ENCODE measurements at places on chromosomes 11 and 22. TPM values are rescaled to one million over a fixed set of nuclear protein-coding genes. Genes with fewer than 3 reads are reported as not detected.

GRCh38 chr22:42913874-42914510 is 56.9 kb upstream of the ARFGAP3 start:
- no peak overlapping the region for H3K27ac ChIP-seq
- no peaks in the 10 kb centered on the region for H3K27me3 ChIP-seq
- H3K4me1 ChIP-seq: no peaks in the 10 kb centered on the region
- no peaks in the 10 kb centered on the region for H3K36me3 ChIP-seq
- no peak for DNase-seq
- H3K4me3 ChIP-seq: no peak overlapping the region

- H3K27me3 ChIP-seq: no peaks in the 10 kb centered on the region
- no peaks in the 10 kb centered on the region for H3K36me3 ChIP-seq
- DNase-seq: no peak
These were observed 19.2 kb upstream of the PPARA start for GRCh38 chr22:46131151-46131587.

DNA sequence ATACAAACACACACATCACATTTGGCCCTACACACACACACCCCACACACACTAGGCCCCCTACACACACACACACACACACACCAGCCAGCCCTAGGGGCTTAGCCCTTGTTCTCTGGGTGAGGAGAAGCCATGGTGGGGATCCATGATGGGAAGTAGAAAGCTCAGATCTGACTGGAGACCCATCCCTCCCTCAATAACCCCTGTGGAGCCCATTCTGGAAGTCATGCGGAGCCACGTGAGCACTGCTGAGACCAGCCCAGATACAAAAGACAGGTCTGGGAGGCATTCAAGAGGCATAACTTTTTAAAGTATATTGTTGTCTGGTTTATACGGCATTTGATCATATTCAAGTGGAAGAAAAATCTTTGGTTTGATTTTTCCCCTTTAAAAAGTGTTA is 448.5 kb downstream of the SOX6 start:
- H3K36me3 ChIP-seq: no peaks in the 10 kb centered on the region
- H3K4me1 ChIP-seq: no peaks in the 10 kb centered on the region
- no peak overlapping the region for H3K27ac ChIP-seq
- no peak overlapping the region for H3K4me3 ChIP-seq
- no peaks in the 10 kb centered on the region for H3K27me3 ChIP-seq

- DNase-seq: no peak
- H3K4me1 ChIP-seq: no peaks in the 10 kb centered on the region
- H3K4me3 ChIP-seq: no peak overlapping the region
- no peak overlapping the region for H3K27ac ChIP-seq
- no peaks in the 10 kb centered on the region for H3K36me3 ChIP-seq
These were observed 266.1 kb downstream of the RAB38 start for GRCh38 chr11:87909178-87909577.

DNA sequence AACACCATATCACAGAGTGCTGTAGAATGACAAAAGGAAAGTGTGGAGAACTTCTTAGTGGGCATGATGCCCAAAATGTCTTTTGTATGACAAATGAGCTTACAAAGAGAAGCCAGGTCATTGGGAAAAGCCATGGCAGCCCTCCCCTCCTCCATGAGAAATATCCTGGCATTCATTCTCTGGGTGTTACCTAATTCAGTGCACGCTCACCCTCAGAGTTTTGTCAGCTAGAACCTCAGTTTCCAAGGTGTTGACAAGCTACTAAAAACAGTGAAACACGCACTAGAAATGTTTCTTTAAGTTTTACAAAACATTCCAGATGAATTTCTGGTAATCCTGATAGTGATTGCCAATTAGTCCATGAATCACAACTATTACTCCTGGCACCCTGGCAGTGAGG is 105.4 kb upstream of the FSHB start:
- H3K27me3 ChIP-seq: no peaks in the 10 kb centered on the region
- H3K4me1 ChIP-seq: no peaks in the 10 kb centered on the region
- no peak overlapping the region for H3K27ac ChIP-seq
- no peaks in the 10 kb centered on the region for H3K36me3 ChIP-seq
- DNase-seq: no peak
- no peak overlapping the region for H3K4me3 ChIP-seq

GRCh38 chr11:120324932-120325810 is at the start of gene TLCD5:
TSS of gene TLCD5 (plus strand) at chr11:120325299. CDS start at chr11:120327442, 2,143 bp downstream.
- peak; percentile 72 for DNase-seq
- peak within 1 kb of the TSS; percentile 99 for H3K27ac ChIP-seq
- H3K4me3 ChIP-seq: peak within 1 kb of the TSS; percentile 79
- H3K4me1 ChIP-seq: no peaks in the 10 kb centered on the region

DNA sequence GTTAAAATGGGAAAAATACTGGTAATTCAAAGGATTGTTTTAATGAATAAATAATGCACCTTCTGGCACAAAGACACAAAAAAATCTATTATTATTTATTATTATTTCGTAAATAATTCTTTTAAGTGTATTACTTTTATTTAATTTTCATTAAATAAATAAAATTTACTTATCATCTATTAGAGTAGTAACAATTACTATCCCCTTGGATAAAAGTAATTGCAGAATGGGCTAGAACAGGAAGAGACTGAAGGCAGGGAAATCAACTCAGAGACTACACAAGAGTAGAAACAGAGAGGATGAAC is 23.0 kb downstream of the OR8B12 start:
- no peak overlapping the region for H3K4me3 ChIP-seq
- H3K27me3 ChIP-seq: no peaks in the 10 kb centered on the region
- H3K36me3 ChIP-seq: no peaks in the 10 kb centered on the region
- no peak for DNase-seq

- no peak for DNase-seq
- H3K27ac ChIP-seq: no peak overlapping the region
- no peaks in the 10 kb centered on the region for H3K27me3 ChIP-seq
- no peaks in the 10 kb centered on the region for H3K36me3 ChIP-seq
- no peaks in the 10 kb centered on the region for H3K4me1 ChIP-seq
- no peak overlapping the region for H3K4me3 ChIP-seq
These were observed 61.3 kb downstream of the DENND5A start for GRCh38 chr11:9203691-9204311.

DNA sequence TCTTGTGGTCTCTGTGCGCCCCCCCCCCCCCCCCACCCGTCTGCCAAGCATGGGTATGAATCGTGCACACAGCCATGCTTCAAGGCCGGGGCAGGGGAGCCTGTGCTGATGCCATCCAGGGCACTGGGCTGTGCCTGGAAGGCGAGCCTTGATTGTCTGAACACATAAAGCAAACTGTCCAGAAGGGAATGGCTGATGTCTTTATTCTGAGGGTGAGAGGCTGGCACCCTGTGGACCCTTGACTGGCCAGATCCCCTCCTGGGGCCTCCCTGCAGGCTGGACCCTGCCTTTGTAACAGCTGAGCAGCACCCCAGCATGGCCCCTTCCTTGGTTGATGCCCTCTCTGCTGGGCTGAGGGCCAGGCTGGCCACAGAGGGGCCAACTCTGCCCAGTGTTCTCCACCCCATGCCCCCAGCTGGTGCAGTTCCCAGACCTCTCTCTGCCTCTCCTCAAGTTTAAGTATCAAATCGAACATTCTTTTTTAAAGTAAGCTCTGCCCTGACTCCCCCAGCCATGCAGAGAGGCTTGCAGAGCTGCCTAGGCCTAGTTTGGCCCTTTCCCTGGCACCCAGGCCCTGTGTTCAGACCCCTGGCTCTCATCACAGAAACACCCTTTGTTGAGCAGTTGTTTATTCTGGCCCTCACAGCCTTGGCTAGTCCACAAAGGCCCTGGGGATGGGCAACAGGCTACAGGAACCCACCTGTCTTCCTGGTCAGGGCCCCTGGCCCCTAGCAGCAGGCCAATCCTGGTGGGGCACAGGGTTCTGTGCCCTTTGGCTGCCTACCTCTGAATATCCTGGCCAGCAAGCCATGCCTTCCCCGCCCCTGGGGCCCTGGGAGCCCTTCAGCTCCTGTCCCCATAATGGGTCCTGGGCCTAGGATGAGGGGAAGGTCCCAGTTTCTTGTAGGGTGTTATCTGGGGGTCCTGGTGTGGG is 3.9 kb upstream of the RANBP1 start:
- peaks cover 5% of the 10 kb centered on the region for H3K4me1 ChIP-seq
- peaks cover 12% of the 10 kb centered on the region for H3K36me3 ChIP-seq
- H3K27me3 ChIP-seq: no peaks in the 10 kb centered on the region
- H3K4me3 ChIP-seq: no peak overlapping the region

GRCh38 chr22:23709107-23709506 is 18.3 kb downstream of the RGL4 start:
- no peak overlapping the region for H3K27ac ChIP-seq
- no peak for DNase-seq

DNA sequence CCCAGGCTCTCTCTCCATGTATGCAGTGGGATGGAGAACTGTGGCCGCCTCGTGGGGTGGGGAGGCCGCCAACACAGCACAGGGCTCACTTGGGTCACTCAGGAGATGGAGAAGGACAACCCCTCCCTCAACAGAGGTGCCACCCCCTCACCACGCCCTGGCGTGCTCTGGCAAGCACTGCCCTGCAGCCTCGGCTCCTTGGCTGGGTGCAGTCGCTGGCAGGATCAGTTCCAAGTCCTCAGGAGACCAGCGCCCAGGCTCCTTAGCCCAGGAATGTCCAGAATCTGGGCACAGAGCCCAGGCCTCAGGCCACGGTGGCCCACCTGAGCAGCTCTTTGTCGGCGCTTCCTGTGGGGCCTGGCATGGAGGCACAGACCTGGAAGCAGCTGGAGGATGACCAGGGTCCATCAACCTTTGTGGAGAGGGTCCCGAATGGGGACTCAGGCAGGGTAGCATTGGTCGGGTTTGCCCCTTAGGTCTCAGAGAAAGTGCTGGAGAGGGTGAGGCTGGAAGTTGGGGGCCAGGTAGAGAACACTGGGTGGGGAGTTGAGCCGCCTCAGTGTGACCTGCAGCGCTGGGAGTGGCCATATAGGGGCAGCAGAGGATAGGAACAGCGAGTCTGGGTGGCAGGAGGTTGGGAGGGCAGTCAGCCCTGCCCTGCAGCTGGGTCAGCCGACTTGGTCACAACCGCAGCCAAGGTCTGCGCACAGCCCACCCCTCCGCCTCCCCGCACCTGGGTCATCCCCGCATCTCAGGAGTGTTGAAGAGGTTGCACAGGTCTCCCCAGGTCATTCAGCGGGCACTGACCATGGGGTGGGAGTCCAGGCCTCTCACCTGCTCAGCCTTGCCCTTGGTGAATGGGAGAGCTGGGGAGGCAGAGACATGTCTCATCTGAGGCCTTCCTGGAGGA is 8.2 kb downstream of the SUSD2 start:
- DNase-seq: peak; percentile 81
- no peaks in the 10 kb centered on the region for H3K36me3 ChIP-seq
- peaks cover 19% of the 10 kb centered on the region for H3K4me1 ChIP-seq

DNA sequence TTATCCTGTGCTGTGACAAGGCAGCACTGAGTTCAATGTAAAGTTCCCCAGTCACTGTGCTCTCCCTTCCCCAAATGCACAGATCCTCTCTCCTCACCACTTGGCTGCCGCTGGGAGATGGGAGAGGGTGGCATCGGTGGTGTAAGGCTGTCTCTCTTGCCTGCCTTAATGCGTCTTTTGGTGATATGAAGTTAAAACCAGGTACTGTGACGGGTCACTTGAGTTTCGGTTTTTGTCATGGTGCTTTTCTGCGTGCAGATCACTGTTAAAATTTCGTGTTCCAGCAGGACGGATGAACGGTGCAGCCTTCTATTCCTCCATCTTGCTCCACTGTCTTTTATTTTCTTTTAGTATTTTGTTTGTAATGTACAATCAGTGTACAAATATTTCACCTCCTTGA is 18.6 kb downstream of the GLB1L2 start:
- H3K27me3 ChIP-seq: no peaks in the 10 kb centered on the region
- H3K4me3 ChIP-seq: no peak overlapping the region
- no peaks in the 10 kb centered on the region for H3K4me1 ChIP-seq
- DNase-seq: no peak

GRCh38 chr11:47589977-47590861 is 3.7 kb downstream of the FAM180B start:
- DNase-seq: no peak
- peak overlapping the region; percentile 75 for H3K27ac ChIP-seq
- H3K4me1 ChIP-seq: no peaks in the 10 kb centered on the region
- no peaks in the 10 kb centered on the region for H3K27me3 ChIP-seq

GRCh38 chr11:117817368-117818040 is 7.0 kb downstream of the FXYD2 start:
- H3K27ac ChIP-seq: no peak overlapping the region
- no peaks in the 10 kb centered on the region for H3K27me3 ChIP-seq
- H3K36me3 ChIP-seq: no peaks in the 10 kb centered on the region

- H3K27me3 ChIP-seq: no peaks in the 10 kb centered on the region
- H3K4me3 ChIP-seq: no peak overlapping the region
- no peak overlapping the region for H3K27ac ChIP-seq
- no peaks in the 10 kb centered on the region for H3K36me3 ChIP-seq
- DNase-seq: no peak
These were observed 42.6 kb downstream of the ST14 start for GRCh38 chr11:130202009-130202817.

DAGLA gene
- 3.3 TPM for total RNA-seq

SSH3 gene
- total RNA-seq: 34.4 TPM

CST6 gene
- total RNA-seq: not detected

PANX3 gene
- not detected for total RNA-seq

C22orf31 gene
- not detected for total RNA-seq

TBX1 gene
- 9.2 TPM for total RNA-seq

MRPL16 gene
- 41.4 TPM for total RNA-seq

All from breast epithelium (tissue), 4 donors.